Activated CD4-positive, alpha-beta T cell treated with anti-CD3 and anti-CD28 coated beads, Interleukin-2, amount 10 ng/mL, durations not matched to agents 7 days and 5 days (primary cell): ENCODE measurements at places on chromosomes 4 and X.

DNA sequence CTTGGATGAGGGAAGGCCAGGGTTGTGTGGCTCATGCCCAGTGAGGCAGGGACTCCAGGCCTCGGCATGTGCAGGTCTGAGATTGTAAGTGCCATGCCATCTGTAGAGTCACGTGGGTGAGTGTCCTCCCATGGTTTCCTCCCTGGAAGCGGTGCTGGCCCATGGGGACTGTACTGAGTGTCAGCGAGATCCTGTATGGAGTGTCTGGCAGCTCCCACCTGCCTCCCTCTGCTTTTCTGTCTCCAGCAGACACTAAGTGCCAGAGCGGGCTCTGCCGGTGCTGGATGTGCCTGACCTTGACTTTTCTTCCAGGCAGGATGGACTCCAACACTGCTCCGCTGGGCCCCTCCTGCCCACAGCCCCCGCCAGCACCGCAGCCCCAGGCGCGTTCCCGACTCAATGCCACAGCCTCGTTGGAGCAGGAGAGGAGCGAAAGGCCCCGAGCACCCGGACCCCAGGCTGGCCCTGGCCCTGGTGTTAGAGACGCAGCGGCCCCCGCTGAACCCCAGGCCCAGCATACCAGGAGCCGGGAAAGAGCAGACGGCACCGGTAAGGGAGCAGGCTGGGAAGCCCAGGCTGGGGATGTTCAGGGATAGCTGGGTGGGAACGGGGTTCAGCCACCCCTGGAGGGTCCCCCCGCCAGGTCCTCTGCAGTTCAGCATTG, 7.6 kb downstream of the WFS1 start:
- DNase-seq = no peak

- no peak for DNase-seq
Measured at GRCh38 chr4:121789960-121790829, 10.9 kb upstream of the EXOSC9 start.

DNA sequence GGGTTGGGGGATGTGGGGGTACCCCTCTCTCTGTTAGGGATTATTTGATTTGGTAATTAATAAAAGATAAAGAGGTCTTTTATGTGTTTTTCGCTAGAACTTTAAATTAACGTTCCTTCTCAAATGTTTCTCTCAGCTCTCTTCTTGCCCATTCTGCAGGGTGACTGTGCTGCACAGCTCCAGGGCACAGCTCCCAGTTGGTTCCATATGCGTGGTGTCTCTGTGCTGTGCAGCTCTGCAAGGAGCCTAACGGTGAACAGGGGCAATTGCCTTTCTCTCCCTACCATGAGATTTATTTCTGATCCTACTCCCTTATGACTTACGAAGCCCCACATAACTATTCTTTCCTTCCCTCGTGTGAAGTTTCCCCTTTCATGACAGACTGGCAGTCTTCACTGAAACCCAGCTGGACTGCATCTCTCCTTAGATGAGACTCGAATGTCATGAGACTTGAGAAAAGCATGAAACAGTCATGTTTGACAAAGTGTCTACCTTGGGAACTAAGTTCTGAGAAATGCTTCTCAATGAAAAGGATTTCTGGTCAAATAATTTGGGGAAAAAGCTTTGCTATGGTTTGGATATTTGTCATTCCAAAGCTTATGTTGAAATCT, 50.2 kb upstream of the SPRY1 start:
- no peak for DNase-seq

GRCh38 chr4:152536545-152537182, 772 bp upstream of the FBXW7 start:
- peak; percentile 83 for DNase-seq
